ENCODE measurements at places on chromosomes 2 and 18.

DNA sequence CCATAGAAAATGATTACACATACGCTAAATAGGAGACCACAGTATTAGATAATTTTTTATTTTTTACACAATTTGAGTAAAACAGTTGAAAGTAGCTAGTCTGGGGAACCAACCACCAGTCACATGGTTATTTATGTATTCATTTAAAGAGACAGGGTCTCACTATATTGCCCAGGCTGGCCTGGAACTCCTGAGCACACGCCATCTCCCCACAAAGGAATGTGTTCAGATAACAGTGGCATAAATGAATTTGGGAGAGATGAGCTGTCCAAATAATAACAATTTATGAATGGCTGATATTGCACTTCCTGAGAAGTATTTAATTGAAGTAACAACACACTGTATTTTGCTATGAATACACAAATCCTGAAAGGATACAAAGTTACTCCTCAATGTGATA, 39.7 kb downstream of the KIDINS220 start:
- DNase-seq = no peak

GRCh38 chr2:8141780-8142179, 540.1 kb upstream of the ID2 start:
- no peak for DNase-seq

- no peak for DNase-seq
Measured at GRCh38 chr2:4020153-4020552, 316.8 kb downstream of the DCDC2C start.

- no peak for DNase-seq
Measured at GRCh38 chr2:238382381-238382781, 44.3 kb upstream of the ASB1 start.

GRCh38 chr2:96642564-96643360, at the start of gene FER1L5:
TSS of gene FER1L5 (plus strand) at chr2:96642764. CDS start at chr2:96642837, 73 bp downstream.
- no peak for DNase-seq

GRCh38 chr2:109256921-109257320, 127.9 kb downstream of the SH3RF3 start:
- no peak for DNase-seq

GRCh38 chr2:241948901-241949735, 79.6 kb downstream of the RTP5 start:
- no peak for DNase-seq

DNA sequence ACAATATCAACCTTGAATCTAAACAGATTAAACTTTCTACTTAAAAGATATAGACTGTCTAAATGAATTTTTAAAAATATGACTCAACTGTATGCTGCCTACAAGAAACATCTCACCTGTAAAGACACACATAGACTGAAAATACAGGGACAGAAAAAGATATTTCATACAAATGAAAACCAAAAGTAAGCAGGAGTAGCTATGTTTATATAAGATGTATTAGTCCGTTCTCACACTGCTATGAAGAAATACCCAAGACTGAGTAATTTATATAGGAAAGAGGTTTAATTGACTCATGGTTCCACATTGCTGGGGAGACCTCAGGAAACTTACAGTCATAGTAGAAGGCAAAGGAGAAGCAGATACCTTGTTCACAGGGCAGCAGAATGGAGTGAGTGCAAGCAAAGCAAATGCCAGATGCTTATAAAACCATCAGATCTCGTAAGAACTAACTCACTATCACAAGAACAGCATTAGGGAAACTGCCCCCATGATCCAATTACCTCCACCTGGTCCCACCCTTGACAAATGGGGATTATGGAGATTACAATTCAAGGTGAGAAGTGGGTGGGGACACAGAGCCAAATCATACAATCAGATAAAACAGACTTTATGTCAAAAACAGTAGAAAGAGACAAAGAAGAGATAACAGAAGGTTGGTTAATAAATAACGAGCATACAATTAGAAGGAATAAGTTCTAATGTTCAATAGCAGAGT, 214.4 kb upstream of the SLC39A10 start:
- DNase-seq = no peak

- DNase-seq = no peak
Measured at GRCh38 chr2:104050656-104051242, 803.2 kb upstream of the POU3F3 start.

GRCh38 chr2:118032169-118033013, 18.5 kb upstream of the CCDC93 start:
- DNase-seq = no peak

- DNase-seq = no peak
Measured at GRCh38 chr2:233199870-233200269, 51.6 kb upstream of the ATG16L1 start.

GRCh38 chr2:147441182-147441581, 403.6 kb upstream of the ACVR2A start:
- DNase-seq = no peak

- DNase-seq = no peak
Measured at GRCh38 chr18:72783530-72783929, 84.3 kb downstream of the NETO1 start.

DNA sequence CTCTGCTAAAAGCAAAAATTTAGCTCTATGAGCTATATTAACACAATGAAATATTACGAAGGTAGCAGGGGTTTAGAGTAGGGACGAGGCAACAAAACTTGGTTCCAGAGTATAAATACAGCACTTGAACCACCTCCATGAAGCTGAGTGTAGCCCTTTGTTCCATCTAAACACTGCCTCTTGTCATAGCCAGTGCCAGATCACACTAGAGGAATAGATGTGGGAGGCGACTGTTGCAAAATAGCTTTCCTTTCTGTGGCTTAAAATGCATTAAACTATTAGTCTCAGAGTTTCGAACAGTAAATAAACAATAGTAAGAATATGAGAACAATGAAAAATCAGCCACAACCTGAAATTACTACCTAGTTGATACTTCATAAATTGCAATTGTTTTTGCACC, 29.8 kb downstream of the PIEZO2 start:
- no peak for DNase-seq

DNA sequence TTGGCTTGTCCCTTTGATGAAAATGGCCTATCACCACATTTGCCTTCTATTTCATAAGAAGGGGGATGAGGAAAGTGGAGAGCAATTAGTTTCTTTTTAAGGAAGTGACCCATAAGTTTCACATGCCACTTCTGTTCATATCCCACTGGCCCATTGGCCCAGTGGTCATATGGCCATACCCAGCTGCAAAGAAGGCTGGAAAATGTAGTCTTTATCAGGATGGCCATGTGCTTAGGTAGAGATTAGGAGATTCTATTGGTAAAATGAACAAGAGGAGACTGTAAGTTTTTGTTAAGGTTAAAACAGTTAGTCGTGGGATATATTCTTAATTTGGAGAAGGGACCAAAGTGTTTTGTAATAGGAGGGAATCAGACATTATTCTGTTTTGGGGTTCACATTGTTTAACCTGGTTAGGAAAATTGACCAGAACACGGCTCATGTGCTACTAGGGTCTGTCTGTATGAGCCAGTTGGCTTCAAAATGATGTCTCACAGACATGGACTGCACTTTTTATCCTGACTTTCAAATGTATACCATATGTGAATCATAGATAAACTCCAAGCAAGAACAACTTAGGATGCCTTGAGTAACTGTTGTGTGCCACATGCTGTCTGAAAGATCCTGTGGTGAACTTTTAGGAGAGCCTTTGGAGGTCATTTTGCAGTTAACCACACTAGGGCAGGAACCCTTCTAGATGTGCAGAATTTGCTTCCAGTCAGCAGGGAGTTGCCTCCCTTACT, 17.3 kb downstream of the PLCL1 start:
- no peak for DNase-seq

- DNase-seq = no peak
Measured at GRCh38 chr18:68542846-68543245, 172.1 kb downstream of the TMX3 start.

DNA sequence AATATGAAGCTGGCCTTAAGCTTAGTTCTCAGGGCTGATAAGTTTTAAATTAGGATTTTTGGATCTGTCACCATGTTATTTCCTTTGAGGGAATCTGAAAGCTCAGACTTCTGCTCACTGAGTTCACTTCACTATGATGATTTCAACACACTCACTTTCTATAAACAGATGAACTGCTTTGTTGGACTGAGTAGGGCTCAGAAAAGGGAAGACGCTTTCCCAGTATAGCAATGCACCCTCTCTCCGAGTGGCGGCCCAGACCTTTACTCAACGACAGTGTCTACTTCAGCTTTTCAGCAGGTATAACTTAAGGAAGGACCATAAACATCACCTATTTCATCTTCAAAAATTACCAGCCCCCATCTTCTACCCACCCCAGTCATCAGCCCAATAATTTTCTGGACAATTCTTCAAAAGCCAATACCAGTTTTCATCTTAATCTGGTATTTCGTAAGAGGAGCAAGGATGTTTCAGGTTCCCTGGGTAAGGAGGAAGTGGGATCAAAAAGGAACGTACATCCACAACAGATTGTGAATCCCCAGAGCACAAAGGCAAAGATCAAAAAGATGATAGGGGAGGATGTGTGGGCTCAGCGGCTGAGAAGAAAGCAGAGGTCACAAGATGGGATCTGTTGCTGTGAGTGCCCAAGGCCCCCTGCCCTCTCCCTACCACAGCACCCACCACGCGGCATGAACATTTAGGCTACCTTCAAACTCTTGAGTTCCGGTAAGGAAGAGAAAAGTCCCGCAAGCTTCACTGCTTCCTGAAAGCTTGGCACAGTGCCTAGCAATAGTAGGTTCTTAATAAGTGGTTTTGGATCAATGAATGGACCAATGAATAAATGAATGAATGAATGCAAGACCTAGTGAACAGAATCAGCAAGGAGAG, 41.9 kb downstream of the LPIN2 start:
- DNase-seq = no peak

DNA sequence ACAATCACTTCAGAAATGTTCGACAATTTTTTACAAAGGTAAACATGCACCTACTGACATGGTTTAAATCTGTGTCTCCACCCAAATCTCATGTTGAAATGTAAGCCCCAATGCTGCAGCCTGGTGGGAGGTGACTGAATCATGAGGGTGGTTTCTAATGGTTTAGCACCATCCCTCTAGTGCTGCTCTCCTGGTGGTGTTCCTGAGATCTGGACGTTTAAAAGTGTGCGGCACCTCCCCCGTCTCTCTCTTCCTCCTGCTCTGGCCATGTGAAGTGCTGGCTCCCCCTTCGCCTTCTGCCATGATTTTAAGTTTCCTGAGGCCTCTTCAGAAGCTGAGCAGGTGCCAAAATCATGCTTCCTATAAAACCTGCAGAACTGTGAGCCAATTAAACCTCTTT, 28.3 kb downstream of the MAP3K2 start:
- no peak for DNase-seq

DNA sequence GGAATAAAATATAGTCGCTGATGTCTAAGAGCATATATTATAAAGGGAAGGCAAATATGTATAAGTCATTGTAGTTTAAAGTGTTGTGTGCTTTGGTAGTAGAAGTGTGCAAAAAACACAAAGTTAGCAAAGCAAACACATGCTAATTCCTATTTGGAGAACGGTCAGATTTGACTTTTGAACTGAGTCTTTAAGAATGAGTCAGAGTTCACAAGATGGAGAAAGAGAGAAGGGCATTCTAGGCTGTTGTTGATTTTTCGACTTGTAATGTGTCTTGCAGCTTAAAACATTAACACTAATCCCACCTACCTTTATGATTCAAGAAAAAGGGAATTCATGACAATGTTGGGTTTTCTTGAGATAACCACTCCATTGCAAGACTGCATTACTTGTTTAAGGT, 98.1 kb downstream of the CRIM1 start:
- DNase-seq = no peak

- no peak for DNase-seq
Measured at GRCh38 chr2:48508461-48509124, 21.4 kb upstream of the STON1 start.

GRCh38 chr2:234320066-234320465, 176.8 kb downstream of the ARL4C start:
- DNase-seq = no peak

DNA sequence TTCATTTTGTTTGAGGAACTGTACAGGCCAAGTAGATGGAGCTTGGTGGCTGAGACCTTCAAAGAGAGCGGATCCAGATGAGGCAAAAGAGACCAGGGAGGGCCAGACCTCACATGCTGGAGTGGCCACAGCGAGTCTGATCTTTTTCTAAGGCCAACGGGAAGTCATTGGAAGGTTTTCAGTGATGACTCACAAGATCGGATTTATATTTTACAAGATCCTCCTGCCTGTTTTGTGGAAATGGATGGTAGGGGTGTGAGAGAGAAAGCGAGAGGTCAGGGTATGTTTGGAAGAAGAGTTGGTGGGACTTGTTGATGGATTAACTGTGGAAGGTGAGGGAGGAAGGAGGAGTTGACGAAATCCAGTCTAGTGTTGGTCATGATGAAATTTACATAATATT, 44.6 kb upstream of the TUBA3D start:
- no peak for DNase-seq

- DNase-seq = no peak
Measured at GRCh38 chr2:129765678-129766351, 213.7 kb upstream of the RAB6C start.

DNA sequence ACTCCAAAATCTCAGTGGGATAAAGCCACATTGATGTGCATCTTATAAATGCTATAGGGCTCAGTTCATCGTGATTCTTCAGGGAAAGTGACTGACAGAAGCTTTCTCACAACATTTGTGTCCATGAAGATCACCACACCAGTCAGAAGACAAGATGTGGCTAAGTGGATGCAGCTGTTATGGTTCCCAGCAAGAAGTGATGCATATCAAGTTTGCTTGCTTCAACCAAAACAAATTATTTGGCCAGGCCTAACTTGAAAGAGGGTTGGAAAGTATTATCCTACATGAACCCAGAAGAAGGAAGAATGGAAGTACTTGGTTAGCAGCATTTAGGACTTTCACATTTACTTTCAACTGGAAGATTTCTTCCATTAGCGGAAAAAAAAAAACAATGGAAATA, 210.0 kb upstream of the ACVR2A start:
- DNase-seq = no peak

GRCh38 chr2:159229476-159230144, 56.9 kb downstream of the WDSUB1 start:
- no peak for DNase-seq

GRCh38 chr2:235747001-235747785, 253.3 kb downstream of the AGAP1 start:
- no peak for DNase-seq

DNA sequence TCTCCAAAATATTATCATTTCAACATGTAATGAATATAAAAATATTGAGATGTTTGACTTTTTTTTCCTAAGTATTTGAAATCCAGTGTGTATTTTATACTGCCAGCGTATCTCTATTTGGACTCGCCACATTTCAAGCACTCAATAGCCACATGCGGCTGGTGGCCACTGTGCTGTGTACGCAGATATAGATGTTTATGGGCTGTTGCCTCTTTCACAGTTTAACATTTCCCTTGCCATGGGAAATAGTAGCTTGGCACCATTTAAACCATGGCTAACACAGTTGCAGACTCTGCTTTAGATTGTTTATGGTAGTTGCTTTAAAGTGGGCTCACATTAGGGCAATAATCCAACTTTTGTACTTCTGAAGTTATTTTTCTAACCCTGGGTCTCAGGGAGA, 136.6 kb upstream of the ITGB6 start:
- DNase-seq = no peak
